ENCODE measurements at places on chromosomes 2 and 18.

GRCh38 chr2:127277028-127277427 is 16.9 kb downstream of the ERCC3 start:
- no peak for DNase-seq

DNA sequence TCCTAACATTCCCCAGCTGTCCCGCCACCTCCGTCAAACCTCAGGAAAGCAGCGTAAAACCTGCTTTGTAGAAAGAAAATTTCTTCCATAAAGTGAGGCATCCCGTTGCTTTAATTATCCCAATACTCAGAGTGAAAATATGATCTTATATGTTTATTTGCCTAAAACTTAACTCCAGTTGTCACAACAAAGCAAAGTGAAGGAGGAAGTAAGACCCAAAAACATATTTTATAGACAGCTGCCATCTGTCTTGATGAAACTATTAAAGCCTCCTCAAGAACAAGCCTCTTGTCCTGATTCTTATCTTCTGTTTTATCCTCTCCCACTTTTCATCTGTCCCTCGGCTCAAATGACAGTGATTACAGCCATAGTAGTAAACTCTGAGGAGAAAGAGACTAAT is 28.9 kb upstream of the LPIN2 start:
- no peak for DNase-seq

GRCh38 chr2:112012556-112012955 is 42.5 kb upstream of the TMEM87B start:
- no peak for DNase-seq

DNA sequence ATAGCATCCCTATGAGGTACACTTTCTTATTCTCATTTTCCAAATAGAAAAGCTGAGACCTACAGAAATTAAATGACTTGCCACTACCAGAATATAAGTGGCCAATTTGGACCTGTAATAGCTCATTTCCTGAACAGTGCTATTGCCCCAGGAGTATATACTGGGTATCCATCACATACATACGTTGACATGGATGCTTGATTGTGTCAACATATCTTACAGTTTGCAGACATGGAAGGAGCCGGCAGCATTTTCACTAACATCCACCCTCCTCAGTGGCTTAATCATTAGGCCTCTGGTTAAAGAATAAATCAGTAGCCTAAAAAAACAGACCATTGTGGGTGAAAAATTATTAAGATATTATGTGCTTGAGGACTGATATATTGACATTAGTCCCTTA is 829.3 kb downstream of the LRP1B start:
- DNase-seq, result no peak

DNA sequence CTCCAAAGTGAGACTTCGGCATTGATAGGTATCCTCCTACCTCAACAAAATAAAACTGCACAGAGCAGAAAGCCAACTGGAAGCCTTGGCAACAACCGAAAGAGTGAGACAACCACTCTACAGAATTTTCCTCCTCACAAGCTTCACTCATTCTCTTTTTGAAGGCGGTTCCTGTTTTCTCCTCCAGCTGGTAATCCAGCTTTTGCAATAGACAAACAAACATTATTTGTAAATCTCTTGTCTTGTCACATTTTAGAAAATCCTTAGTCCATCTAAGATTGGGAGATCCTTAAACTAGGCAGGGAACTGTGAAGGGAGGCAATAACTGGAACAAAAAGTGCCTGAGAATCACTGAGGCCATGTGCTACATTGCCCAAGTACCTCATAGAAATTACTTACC is 332.4 kb downstream of the BCL11A start:
- DNase-seq, result no peak

- no peak for DNase-seq
These were observed 29.4 kb downstream of the PSTPIP2 start for GRCh38 chr18:46042571-46043123.

DNA sequence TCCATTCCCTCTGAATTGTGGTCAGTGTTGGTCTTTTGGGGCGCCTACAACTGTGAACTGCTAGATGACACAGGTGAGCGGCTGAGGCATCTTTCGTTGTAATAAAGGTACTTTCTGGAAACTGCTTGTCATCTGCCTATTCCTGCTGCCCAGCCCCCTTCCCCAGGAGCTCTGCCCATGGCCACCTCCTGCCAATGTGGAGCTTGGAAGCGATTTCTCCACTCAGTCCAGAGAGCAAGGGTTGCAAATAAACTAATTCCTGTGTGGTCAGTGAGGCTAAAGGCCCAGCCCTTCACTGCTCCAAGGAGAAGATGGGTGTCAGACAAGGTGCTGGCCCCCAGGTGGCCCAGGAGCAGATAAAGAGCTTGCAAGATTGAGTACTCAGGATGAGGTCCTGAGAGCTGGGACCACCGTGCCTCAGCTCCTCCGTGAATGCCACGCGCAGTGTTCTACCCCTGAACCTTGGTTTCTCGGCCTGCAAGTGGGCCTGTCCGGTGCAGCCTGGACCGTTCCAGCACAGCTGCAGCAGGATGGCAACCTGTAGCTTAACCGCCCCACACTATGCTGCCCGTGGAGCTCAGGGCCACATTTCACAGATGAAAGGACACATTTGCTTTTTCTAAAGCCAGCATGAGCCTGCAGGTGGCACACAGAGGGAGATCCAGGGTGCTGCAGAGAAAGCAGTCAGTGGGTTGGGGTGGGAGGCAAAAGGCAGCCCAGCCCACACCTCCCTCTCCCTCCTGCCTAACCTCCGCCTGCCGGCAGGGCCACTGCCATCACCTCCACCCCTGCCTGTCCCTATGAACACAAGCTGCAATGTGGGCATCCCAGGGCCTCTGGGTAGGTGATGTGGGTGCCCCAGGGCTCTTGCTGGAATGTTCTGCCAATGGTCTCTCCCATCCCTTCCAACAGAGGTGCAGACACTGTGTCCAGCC is 78.7 kb upstream of the OTOF start:
- DNase-seq, result no peak

DNA sequence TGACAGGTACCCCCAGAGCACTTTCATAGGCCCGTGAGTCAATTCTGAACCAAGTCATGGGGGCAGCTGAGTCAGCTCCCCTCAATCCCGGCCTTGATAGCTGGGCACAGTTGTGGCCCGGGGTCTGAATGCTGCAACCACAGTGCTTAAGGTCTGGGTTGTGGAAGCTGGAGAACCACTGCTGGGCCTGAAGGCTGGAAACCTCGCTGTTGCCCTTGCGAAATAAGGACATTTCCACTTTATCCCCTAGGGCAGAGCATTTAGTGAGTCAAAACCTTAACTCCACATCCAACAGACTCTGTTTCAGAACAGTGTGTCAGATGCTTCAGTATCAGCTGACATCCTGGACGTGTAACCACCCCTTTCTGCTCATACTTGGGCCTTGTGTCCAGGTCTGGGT is 58.6 kb downstream of the SP110 start:
- DNase-seq, result no peak

DNA sequence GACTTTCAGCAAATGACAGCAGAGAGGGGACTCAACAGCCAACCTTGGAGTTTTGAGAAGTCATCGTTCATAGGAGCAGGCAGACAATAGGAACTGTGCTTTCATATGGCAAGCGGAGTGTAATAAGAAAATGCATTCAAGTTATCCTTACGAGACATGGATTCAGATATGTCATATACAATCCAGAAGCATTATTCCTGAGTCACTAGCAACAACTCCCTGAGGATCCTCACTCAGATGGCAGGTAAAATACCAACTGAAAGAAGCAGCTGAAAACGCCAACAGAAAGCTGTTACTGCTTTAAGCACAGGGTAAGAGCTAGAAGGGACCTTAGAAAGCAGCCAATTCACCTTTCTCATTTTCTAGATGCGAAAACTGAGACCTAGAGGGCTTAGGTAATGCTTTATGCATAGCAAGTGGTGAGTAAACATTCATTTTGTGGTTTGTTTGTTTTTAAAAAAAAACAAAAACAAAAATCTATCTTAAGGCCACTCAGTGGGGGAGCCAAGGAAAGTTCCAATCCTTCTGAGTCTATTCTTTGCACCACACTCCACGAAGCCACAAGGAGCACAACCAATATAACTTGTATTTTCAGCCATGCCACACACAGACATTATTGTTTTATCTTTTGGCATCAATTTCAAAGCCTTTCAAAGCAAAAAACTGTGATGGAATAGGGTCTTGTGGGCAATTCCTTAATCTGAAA is 89.1 kb upstream of the RIOK3 start:
- no peak for DNase-seq

- no peak for DNase-seq
These were observed at the start of gene TCF23 for GRCh38 chr2:27148801-27149439. Gene TCF23 (plus strand): TSS chr2:27149004. CDS start chr2:27149134, 130 bp downstream.

DNA sequence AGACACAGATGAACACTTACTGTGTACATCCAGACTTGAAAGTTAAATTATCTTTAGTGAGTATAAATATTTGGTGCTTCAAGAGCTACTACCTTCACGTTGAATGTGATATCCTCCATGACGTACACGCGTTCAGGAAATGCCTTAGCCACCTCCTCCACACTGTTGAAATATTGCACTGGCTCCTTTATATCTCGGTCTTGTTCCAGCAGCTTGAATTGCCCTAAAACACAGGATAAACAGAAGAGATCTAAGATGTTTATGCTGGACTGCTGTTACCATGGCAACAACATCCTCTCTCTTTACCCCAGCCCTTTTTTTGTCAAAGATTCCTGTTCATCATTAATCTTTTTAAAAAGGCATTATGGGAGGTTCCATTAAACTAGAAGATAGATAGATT is 120.3 kb downstream of the MEP1B start:
- no peak for DNase-seq

- DNase-seq, result no peak
These were observed 760.0 kb downstream of the EPHA4 start for GRCh38 chr2:220811952-220812570.

DNA sequence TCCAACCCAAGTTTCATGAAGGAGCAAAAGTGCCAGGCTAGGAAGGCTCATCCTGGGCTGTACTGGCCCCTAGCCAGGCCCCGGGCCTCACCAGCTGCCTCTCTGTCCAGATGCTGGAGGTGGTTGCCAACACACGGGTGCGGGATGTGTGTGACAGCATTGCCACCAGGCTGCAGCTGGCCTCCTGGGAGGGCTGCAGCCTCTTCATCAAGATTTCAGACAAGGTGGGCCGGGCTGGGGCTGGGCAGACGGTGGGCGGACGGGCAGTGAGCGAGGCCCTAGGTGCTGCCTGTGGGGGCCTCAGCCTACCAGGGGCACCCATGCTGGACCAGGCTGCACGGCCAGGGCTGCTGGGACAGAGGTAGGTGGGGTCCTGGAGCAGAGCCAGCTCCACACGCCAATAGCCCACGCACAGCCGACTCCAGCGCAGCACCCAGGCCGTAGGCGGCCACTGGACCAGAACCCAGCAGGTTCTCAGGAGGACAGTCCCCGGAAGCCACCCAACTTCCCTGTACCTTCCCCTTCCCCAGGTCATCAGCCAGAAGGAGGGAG is 11.8 kb upstream of the GPR17 start:
- DNase-seq, result no peak

DNA sequence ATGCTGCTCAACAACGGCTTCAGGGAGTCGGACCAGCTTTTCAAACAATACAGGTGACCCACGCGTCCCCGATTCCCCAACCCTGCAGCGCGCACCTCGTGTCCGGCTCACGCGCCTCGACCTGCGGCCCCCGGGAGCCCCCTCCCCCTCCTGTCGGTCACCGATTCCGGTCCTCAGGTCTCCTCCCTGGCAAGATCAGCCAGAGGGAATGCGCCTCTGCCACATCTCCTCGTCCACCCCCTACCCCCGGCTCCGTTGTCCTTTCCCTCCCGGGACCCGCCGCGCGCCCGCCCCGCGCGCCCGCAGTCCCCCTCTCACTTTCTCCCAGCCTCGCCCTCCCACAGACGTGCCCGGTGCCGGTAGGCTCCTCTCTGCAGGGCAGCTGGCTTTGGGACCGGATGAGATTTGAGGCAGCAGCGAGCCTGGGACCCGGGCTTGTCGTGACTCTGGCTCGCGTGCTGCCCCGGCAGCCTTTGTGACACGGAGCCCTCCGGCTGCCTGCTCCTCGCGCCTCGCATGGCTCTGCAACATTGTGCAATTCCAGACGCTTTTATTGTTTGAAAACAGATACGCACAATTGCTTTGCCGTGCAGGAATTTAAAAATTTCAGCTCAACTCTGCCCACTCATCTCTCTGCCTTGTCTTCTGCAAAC is 558 bp downstream of the TTC39C start:
- DNase-seq, result no peak

- DNase-seq, result no peak
These were observed 36.2 kb upstream of the SNORC start for GRCh38 chr2:232833830-232834229.

DNA sequence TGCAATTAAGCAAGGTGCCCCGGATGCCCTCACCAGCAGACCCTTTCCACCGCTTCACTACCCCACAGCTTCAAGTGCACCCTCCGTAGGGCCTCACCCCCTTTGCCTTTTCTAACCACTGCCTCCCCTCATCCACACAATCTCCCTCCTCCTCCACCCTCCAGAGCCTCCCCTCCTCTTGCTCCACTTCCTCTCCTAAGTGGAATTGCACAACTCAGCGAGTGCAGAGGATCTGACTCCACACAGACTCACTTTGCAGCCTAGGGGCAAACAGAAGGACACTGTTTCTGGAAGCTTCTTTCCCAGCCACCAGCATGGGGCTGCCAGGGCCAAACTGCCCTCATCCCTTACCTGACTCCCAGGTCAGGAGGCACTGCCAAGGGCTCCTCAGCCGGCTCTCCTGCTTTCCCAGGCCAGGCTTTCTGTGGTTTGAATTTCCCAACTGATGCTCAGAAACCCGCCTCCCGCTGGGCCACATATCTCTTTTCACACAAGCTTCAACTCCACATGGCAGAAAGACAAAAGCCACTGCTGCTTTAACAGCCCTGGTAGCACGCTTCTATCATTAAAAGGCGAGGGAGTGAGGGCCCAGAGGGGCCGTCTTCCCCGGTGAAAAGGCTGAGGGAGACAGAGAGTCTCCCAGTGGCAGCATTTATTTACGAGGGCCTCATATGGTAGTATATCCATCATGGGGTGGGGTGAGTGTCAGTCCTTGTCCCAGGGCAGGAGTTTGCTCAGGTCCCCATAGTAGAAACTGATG is 74.7 kb upstream of the MGAT4A start:
- no peak for DNase-seq

GRCh38 chr2:240601061-240601830 is 14.7 kb downstream of the CAPN10 start:
- no peak for DNase-seq

GRCh38 chr18:48412339-48412929 is 3.3 kb upstream of the ZBTB7C start:
- DNase-seq, result no peak

GRCh38 chr18:73728657-73729056 is 419.0 kb downstream of the FBXO15 start:
- no peak for DNase-seq

DNA sequence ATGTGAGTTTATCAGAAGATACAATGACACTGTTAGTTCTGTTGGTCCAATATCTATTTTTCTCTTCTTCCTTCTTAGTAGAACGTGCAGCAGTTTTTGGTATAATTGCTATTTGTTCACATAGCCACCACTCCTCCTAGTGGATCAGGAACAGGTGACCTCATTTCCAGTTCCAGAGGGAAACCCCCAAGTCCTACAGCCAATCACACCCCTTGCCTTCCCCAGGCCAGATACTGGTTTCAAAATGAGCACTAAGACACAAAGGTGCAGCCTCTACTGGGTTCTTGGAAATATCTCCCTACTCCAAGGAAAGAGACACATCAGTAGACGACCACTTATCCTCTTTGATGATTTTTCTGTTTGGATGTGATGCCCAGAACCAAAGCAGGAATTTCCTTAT is 103.2 kb downstream of the TCF4 start:
- no peak for DNase-seq
